CD4-positive, CD25-positive, alpha-beta regulatory T cell (primary cell): ENCODE measurements at places on chromosomes 1 and 21. TPM values are rescaled to one million over a fixed set of nuclear protein-coding genes. Genes with fewer than 3 reads are reported as not detected.

GRCh38 chr1:147725685-147726084, 34.7 kb downstream of the GJA5 start:
- DNase-seq = no peak

DNA sequence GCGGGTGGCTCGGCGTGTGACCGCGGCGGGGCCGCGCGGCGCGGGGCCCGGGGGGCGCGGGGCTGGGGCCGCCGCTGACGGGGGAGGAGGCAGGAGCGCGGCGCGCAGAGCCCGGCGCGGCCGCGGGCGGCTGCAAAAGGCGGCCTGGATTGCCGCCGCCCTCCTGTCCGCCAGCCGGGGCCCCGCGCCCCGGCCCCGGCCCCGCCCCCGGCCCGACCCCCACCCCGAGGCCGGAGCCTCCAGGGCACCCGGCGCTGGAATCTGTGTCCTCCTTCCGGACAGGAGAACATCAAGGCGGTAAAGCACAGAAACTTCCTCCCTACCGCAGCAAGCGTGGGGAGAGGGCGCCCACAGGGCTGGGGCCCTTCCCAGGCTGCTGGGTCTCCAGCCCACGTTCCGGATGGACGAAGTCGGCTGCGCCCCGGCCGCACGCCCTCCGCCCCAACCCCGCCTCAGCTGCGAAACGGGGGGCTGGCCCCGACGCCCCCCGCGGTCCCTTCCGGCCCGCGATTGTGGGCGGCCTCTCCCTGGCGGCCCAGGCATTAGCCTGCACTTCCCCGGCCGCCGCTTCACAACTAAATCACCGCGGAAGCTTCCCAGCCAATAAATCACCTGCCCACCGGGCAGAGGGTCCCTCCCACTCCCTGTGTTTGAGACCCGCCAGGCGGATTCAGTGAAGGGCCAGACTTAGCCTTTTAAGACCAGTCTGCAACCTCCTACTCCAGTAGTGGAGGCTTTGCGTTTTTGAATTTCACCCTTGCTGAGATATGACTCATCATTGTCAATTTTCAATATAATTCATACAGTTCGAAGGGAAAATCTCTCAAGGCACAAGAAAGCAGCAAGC, 106.0 kb downstream of the SLC45A1 start:
- DNase-seq = peak; percentile 53

GRCh38 chr1:51839094-51839493, 39.4 kb downstream of the NRDC start:
- no peak for DNase-seq

DNA sequence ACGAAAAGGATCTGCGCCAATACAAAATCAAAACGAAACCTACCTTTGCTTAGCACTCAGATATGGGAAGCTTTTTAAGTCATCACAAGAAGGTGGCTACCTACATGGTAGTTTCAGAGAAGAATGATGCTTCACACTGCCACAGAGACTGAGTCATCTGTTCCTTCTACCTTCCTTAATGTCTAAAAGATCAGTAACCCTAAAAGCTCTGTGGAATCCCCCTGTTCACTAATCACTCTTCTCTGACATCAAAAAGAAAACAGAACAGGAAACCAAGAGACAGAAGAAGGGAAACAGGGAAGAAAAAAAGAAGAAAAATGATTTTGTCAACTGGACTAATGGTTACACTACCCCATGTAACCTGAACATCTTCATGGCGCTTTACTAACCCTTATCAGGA, 177.2 kb downstream of the SMYD3 start:
- no peak for DNase-seq

DNA sequence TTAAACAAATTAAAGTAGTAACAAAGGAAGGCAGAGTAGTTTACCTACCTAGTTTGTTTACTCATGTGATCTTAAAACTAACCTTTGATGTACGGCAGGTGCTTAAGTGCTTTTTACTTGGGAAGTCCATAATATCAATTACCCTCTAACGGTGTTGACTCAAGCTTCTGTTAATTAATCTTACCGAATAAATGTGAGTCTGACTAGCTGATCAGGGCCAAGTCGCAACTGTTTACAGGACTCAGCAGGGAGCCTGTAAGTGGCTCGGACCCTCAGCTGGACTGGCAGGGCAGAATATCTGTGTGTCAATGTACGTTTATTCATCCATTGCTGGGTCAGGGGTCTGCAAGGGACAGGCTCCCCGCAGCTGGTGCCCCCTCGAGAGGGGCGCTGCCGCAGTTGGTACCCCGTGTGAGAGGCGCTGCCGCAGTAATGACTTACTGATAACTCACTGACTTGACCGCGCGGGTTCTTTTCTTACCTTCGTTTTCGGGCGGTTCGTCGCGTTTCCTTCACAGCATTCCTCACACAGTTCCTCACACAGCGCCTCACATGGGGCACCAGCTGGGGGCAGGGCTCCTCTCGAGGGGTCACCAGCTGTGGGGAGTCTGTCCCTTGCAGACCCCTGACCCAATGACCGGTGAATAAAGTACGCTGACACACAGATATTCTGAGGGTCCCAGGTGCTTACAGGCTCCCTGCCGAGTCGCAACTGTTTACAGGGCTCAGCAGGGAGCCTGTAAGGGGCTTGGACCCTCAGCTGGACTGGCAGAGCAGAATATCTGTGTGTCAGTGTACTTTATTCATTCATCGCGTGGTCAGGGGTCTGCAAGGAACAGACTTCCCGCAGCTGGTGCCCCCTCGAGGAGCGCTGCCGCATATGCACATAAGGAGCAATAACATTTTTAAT, 3.0 kb downstream of the FMO1 start:
- DNase-seq = no peak

- DNase-seq = no peak
Observed at GRCh38 chr1:198678301-198678836, 39.5 kb downstream of the PTPRC start.

Gene CGN
- 0.37 TPM for total RNA-seq
